ENCODE measurements at places on chromosomes 3 and 15.

DNA sequence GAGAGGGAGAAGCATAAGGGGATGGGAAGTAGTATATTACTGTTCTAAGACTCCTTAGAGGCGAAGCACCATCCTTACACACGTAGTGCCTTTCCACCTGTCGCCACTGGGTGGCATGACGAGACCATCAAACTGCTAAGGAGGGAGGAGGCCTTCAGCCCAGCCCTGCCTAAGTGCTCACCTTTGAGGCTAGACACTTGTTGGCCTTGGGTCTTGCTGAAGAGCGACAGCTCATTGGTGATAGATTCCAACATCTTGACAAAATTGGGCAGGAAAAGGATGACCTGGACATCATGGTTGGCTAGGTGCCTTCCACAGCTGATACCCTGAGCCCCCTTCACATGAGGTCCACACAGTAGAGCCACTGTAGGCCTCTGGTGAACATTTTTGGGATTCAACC lies 19.6 kb downstream of the CLK3 start:
- peak; percentile 77 for DNase-seq

GRCh38 chr3:122754929-122755328 lies 38.7 kb downstream of the HSPBAP1 start:
- DNase-seq, result peak; percentile 74

GRCh38 chr3:11385891-11386290 lies 113.7 kb downstream of the ATG7 start:
- no peak for DNase-seq

GRCh38 chr3:135706758-135707375 lies 258.7 kb upstream of the PPP2R3A start:
- DNase-seq, result peak; percentile 10

DNA sequence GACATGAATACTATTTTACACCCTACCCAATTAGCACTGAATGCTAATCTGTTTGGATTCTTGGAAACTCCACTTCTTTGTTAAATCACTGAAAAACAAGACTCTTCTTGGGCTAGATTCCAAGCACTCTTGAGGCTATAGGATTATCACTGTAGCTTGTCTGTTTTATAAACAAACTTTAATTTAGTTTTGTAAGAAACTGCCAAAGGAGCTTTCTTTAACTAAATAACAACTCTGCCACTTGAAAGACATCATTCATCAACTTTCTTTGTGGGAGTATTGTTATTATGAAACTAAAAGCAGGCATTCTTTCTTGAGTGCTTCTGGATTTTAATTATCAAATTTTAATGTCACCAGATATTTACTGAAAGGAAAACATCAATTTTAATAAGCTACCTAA lies 24.1 kb downstream of the CBLB start:
- DNase-seq, result no peak

GRCh38 chr15:61769557-61769956 lies 290.7 kb downstream of the VPS13C start:
- DNase-seq, result no peak

- DNase-seq, result no peak
Measured at GRCh38 chr15:41977757-41978383, 5.5 kb upstream of the EHD4 start.

DNA sequence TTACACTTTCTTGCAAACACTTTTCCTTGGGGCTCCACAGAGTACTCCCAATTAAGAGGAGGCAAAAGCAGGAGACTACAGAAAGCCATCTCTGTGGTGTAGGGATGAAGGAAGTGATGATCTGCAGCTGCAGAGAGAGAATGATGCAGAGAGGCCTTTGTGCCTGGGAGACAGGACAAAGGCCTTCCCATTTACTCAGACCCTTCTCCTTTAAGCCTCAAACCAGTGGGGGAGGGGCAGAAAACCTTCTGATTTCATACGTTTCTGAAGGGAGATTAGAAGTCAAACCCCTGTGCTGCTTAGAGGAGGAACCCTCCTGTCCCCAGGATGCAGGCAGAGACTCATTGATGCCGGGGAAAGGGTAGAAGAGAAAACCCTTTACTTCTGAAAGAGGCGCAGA lies 130.8 kb downstream of the NEO1 start:
- no peak for DNase-seq

- no peak for DNase-seq
Measured at GRCh38 chr3:106399761-106400160, 530.9 kb upstream of the CBLB start.

- DNase-seq, result peak; percentile 43
Measured at GRCh38 chr3:179806177-179806576, 153.3 kb downstream of the USP13 start.
